ENCODE measurements at places on chromosomes 1 and 21.
A peak's percentile ranks its signal among the peaks of the same experiment; 100 is the strongest.

DNA sequence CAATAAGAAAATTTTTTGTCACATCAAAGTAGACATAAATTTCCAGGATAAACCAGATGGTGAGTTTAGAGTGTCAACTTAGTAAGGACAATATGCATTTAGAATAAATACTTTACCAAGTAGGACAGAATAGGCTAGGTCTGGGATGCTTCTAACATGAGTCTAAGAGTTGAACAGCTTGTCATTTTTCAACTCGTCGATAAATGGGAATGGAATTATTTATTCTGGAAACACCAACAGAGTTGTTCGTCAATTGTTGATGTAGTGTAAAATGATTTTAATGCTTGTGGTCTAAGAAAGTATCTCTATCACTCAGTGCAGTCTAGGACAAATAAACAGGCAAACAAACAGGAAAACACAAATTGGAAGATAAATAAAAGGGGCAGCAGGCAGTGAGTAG is 358.4 kb upstream of the ST6GALNAC5 start:
- no peak for DNase-seq

DNA sequence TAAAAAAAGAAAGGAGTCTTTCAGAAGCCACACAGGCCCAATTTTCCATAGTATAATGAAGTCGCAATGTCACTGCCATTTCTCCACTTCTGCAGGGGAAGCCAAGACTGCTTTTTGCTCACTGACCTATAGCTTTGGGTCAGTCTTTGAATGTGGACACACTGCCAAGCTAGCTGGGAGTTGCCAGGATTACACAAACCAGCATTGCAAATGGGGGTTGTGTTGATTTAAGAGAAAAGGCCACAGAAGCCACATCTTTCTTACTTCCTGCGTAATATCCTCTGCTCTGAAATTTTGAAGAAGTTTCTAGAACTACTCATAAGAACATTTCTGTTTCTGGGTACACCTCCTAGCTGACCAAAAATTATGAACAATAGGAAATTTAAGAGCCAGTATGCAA is 45.8 kb upstream of the SAMSN1 start:
- DNase-seq, result peak; percentile 88

DNA sequence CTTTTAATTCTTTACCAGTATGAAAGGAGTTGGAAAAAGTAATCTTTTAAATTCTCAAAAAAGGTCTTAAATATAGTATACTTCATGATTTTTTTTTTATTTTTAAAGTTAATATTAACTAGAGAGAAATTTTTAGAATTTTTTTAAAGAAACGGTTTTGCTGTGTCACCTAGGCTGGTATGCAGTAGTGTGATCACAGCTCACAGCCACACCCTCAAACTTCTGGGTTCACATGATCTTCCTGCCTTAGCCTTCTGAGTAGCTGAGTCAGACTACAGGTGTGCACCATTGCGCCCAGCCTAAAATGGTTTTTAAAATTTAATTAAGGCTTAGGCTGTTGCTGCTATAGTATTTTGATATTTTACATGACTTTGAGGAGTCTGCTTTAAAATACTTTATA is 52.4 kb downstream of the TLCD4 start:
- DNase-seq, result no peak

GRCh38 chr1:208652296-208653160 is 408.3 kb upstream of the PLXNA2 start:
- DNase-seq, result peak; percentile 76

- DNase-seq, result no peak
Observed at GRCh38 chr1:94032637-94033036, 88.3 kb downstream of the ABCA4 start.
